Stimulated activated CD4-positive, alpha-beta T cell treated with anti-CD3 and anti-CD28 coated beads, Interleukin-1b, Interleukin-23, amount 100 ng/mL, for 1 hour (primary cell): ENCODE measurements at places on chromosomes 4 and X.

- no peak for DNase-seq
Observed at GRCh38 chrX:45329217-45329616, 128.5 kb upstream of the DIPK2B start.

DNA sequence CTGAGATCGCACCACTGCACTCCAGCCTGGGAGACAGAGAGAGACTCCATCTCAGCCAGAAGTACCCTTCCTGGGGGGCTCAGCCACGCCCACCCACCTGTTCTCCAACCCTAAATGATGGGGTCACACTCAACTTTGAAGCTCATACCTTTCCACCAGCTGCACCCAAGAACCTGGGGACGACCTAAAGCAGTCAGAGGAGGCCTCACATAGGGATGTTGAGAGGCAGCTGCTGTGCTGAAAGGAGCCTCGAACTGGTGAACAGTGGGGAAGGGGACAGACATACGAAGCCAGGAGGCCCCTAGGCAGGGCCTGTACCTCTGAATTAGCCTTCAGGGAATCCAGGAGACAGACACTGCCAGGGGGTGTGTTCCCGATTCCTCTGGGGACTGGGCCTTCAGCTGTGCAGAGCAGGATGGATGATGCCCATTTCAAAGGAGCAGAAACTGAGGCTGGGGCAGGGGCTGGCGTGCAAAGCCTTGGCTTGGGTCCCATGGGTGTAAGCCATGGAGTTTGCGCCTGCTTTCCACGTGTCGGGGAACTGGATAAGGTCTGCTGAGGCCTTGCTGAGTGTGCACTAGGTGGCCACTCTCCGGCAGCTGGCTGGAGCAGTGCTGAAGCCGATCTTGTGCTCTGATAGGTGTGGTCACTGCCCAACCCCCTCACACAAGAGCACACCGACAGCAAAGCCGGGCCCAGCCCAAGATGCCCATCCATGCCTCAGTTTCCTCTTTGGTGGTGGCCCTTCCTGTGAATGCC lies 130.8 kb downstream of the CPZ start:
- DNase-seq: no peak

DNA sequence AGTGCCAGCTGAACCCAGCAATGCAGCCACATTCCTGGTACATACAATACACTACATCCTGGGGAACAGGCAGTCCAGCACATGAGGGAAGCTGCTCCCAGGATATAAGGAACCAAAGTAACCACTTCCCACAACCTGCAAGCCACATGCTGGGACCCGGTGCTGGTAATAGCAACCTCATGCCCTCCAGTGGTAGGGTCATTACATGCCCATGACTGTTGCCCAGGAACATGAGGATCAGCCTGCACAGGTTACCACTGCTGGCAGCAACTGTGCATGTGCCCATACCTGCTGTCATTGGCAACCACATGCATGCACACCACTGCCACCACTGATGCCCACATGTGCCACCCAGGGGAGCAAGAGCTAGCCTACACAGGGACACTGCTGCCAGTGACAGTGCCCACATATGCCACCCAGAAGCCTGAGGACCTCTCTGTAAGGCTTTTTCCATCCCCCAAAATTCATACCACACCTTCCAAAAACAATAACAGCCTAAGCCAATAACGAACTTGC lies 1982.5 kb downstream of the ARAP2 start:
- DNase-seq: no peak

DNA sequence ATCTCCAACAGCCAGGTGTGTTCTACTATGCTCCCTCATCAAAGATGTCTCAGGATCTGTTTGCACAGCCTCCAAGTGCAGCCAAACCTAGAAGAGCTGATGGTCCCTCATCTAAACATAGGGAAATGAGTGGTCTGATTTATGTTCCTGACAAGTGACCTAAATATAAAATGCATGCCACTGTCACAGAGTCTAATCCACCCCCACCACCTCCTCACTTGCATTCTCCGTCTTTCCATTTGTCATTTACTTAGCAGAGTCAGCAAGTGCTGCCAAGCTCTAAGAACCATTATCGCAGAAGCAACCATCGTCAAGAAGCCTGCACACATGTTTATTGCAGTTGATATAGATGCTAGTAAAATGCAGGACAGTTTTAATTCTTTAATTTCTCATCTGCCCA lies 33.1 kb upstream of the VCX3A start:
- no peak for DNase-seq

DNA sequence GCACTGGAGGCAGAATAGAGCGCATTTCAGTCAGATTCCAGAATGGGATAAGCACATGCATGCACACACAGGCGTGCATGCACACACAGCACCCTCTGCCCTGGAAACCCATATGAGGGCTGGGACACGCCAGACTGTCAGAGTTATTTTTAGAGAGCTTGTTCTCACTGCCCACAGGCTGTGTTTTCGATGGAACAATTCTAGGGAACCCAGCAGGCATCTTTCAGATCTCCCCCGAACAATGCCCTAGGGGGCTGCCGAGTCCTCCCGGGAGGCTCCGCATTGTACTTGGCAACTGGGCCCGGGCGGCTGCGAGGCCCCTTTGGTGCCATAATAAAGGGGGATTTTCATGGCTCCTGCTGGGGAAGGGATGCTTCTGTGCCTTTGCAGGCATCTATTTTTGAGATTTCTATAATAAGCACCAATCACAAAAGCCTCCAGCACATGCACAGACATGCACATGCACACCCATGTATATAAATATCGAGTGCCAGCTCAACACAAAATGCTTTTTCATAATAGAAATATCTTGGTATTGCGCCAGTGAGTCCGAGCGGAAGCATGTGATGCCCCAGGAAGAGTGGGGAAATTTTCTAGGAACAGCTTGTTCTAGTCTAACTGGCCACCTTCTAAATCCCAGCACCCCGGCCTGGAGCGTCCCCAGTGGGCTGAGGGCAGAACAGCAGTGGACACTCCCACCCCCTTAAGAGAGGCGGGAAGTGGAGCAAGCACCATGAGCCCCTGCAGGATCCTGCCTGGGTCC lies 88.5 kb downstream of the PHKA2 start:
- DNase-seq: no peak

GRCh38 chr4:76485450-76485849 lies 50.4 kb downstream of the SHROOM3 start:
- DNase-seq: no peak

- no peak for DNase-seq
Observed at GRCh38 chr4:173280998-173281397, 53.2 kb downstream of the HMGB2 start.

- DNase-seq: no peak
Observed at GRCh38 chr4:147723326-147723725, 8.6 kb upstream of the ARHGAP10 start.

GRCh38 chr4:141352909-141353525 lies 132.3 kb downstream of the ZNF330 start:
- no peak for DNase-seq
